ENCODE measurements at places on chromosomes 1 and 21.

- no peak for DNase-seq
Measured at GRCh38 chr1:34066981-34067603, 97.9 kb downstream of the CSMD2 start.

DNA sequence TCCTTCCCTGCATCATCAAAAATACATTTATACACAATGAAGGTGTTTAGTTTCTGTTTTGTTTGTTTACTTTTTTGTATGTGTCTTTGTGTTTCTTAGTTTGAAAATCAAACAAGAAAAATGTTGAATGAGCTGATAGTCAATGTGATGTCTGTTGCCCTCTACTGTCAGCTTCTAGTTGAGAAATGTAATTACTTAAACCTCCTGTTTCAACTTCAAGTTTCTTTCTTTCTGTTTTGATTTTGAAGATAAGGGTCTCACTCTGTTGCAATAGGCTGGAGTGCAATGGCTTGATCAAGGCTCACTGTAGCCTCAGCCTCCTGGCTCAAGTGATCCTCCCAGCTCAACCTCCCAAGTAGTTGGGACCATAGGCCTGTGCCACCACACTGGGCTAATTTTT lies 37.5 kb downstream of the SPTA1 start:
- DNase-seq: peak; percentile 4

GRCh38 chr1:47936916-47937551 lies 60.2 kb downstream of the TRABD2B start:
- DNase-seq: no peak

DNA sequence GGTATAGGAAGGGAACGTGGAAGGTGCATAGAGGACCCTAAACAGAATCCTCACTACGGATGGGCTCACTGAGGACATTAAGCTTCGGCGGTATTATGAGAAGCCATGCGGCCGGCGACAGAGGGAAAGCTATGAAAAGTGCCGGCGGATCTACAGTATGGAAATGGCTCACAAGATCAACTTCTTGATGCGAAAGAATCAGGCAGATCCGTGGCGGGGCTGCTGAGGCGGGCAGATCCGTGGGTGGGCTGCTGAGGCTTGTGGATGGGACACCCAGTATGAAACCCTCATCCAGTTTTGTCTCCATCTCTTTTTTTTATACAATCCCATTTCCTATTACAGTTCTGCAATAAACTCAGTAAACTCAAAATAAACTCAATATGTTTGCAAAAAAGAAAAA lies 95.8 kb downstream of the CRB1 start:
- no peak for DNase-seq

DNA sequence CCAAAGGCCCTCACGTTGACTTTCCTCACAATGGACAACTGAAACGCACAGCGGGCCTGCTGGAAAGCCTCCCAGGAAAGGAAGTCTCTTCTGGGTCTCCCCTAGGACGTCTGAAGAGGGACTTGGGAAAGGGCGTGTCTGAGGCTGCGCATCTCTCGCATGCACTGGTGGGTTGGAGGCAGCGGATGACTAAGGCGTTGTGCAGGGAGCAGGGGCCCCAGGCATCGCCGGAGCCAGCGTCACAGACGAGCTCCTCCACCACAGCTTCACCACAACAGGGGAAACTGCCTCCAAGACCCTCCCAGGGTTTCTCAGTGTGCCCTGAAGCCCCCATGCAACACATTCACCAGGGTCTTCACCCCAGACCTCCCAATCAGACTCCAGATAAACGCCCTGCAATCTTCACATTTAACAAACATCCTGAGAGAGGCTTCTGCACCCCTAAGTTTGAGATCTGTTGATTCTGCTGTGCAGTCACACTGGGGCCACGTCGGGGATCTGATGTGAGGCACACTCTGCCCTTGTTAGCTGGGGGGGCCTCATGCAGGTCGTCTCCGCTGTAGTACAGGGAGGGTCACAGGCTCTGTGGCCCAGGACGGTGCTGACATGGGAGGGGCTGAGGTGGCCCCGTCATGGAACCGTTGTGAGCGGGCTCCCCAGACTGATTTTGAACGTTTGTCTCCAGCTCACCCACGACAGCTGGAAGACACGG lies 7.0 kb upstream of the TFF1 start:
- no peak for DNase-seq

GRCh38 chr1:98323906-98324358 lies 337.6 kb upstream of the SNX7 start:
- DNase-seq: no peak

DNA sequence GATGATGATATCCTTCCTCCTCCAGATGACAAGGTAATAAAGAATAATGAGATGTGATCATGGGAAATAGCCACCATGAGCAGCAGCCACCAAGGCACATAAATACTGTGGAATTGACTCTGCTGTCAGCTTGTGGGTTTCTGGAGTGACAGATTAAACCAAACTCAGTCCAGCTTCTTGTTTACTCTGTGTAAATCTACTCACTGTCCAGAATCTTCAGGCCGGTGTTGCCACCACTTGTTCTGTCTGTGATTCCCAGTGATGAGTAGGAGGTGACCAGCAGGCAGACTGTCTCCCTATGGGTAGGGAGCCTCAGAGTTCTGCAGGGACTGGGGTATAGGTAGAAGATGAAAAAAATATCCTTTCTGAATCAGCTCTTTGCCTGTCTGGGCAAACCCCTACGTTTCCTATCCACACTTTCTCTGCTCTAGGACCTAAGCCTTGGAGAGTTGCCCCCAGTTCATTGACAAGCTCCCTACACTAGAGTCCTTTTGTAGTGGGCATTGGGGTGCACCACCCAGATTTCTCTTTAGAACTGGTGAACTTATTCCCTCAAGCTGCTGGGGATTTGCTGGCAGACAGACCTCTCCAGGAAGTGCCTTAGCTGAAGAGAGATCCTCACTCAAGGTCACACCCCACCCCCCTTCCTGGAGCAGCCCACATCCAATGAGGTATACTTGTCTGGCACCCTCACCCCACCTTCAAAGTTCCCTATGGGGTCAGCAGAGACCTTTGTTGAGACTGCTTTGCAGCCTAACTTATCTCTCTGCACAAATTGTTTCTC lies 47.6 kb downstream of the ATP1A1 start:
- no peak for DNase-seq

DNA sequence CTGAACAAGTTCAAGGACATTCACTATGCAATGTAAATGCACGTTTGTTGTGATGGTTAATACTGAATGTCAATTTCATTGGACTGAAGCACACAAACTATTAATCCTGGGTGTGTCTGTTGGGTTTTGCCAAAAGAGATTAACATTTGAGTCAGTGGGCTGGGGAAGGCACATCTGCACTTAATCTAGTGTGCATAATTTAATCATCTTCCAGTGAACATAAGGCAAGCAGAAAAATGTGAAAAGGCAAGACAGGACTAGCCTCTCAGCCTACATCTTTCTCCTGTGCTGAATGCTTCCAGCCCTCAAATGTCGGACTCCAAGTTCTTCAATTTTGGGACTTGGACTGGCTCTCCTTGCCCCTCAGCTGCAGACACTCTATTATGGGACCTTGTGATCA lies 40.1 kb downstream of the PRPF38A start:
- no peak for DNase-seq

- no peak for DNase-seq
Measured at GRCh38 chr1:163772246-163772645, 450.5 kb downstream of the NUF2 start.

DNA sequence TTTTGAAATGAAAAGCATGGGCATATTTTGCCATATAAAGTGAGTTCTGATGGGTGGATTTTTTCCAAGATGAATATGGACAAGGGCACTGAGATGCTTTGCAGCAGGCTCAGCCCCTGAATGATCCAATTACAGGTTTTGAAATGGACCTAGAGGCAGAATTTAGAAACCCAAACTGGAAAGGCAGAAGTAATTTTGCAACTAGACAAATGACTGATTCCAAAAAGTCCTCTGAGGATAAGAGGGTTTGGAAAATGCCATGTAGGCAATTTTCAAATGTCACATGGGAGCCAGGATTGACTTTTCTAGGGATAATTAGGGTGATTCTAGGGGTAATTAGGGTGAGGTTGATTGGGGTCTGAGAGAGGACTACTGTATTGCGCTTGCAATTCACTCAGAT lies 148.9 kb upstream of the ZNF648 start:
- DNase-seq: no peak

- DNase-seq: no peak
Measured at GRCh38 chr1:93739472-93739871, 57.8 kb upstream of the BCAR3 start.

DNA sequence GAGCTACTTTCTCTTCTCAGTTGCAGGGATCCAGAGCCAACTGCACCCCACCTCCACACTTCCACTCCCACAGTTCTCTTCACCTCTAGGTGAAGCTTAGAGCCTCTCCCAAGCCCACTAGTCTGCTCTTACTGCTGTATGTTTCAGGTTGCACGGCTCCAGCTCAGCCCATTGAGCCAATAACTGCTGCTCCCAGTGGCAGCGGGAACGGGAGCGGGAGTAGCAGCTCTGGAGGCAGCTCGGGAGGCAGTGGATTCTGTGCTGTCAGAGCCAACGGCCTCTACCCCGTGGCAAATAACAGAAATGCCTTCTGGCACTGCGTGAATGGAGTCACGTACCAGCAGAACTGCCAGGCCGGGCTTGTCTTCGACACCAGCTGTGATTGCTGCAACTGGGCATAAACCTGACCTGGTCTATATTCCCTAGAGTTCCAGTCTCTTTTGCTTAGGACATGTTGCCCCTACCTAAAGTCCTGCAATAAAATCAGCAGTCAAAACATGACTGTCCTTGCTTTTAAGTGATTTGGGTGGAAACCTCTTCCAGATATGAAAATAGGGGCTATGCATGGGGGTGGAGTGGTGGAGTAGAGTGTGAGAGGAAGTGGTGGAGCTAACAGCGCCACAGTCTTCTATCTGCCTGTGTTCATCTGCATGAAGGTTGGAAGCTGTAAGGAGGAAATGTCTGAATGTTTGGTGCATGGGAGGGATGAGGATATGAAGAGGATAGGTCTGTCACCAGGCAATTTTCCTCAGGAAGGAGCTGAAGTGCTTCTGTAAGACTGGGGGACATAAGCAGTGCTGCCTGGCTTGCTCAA lies 29.6 kb downstream of the CHIA start:
- no peak for DNase-seq

DNA sequence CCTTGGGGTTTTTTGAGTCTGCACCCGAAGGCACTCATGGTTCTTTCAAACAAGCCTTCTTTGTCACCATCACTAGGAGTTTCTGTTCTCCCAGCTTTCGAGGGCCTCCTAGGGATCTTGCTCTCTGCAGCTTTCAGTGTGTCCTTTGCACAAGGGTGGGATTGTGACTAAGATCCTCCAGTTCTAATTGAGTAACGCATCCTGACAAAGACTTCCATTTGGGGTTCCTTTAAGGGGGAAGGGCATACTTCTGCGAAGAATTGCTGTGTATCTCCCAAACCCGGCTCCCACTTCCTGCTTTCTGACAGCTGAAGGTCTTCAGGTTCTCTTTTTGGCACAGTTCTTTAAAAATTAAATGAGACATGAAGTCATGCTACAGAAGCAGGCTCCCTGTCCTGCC lies 139.4 kb downstream of the EDEM3 start:
- no peak for DNase-seq

DNA sequence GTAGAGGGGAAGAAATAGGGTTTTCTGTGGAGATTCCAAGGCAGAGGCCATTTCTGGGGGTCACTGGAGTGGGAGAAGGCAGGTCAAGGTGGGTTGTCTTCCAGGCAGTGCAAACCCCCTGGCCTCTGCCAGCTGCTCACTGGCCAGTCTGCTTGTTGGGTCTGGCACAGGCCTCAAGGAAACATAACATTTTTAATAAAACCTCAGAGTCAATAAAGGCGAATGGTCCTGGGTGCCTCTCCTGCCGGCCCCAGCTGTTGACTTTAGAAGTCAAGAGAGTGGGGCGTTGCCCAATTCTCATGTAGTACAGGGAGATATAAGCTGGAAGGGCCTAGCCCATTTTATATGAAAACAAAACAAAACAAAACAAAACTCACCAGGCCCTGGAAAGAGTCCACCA lies 36.6 kb downstream of the RUNX3 start:
- peak; percentile 36 for DNase-seq

DNA sequence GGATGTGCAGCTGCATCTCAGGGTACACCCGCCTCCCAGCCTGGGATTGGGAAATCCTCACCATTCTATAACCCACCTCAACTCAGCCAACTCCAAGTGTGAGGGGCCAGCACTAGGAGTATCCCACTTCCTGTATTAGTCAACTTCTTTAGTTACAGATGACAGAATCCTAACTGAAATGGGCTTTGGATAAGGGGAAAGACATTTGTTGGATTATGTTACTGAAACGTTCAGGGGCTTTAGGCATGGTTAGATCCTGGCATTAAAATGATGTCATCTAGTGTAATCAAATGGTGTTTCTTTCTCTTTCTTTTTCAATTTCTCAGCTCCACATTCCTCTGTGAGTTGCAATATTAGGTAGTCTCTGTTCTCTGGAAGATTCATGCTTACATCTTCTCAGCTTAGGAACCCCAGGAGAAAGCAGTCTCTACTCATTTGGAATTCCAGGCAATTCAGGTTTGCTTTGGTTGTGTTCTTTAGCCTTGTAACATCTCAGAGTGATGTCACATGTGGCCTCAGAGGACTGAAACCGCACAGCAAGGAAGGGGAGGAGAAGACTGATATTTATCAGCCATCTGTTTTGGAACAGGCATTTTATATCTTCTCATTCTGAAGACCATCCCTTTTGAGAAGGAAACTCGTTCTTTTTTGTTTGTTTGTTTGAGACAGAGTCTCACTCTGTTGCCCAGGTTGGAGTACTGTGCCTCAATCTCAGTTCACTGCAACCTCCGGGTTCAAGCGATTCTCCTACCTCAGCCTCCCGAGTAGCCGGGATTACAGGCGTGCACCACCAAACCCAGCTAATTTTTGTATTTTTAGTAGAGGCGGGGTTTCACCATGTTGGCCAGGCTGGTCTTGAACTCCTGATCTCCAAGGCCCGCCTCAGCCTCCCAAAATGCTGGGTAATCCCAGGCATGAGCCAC lies 18.9 kb upstream of the TMEM54 start:
- DNase-seq: no peak

- peak; percentile 19 for DNase-seq
Measured at GRCh38 chr1:151705753-151706463, 10.7 kb downstream of the CELF3 start.
